ENCODE measurements at places on chromosomes 4 and X. TPM values are rescaled to one million over a fixed set of nuclear protein-coding genes. Genes with fewer than 3 reads are reported as not detected.

DNA sequence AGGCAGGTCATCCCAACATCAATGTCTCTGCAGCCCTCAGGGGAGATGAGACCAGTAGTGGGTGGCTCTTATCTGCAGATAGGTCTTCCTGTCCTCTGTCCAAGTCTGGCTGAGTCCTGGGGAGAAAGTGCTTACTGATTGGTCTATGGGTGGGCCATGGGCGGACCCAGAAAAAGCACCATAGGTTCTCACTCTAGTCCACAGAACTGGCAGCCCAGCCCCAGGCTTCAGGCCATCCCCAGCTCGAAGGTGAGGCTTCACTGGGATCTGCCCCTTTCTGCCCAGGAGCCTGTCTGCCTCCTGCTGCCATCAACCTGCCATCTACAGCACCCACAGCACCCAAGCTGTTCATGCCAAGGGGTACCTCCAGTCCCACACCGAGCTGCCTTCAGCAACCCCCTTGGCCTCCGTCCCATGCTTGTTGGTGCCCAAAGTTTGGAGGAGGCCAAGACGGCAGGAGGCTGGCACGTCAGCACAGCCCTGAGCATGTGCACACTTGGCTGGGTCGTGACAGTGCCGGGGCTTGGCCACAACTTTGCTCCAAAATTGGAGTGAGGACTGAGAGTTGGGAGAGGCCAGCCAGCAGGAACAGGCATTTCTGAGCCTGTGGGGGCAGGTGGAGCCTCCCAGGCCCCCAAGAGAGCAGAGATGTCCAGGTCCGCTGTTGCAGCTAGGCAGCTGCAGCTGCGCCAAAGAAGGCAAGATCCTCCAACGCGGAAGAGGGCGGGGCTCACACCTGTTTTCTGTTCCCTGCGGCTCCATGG is 99.6 kb downstream of the IQCM start:
- no peak for DNase-seq

GRCh38 chrX:39196192-39197102 is 395.2 kb downstream of the MID1IP1 start:
- DNase-seq, result no peak

GRCh38 chr4:57091657-57092162 is 18.5 kb downstream of the IGFBP7 start:
- DNase-seq, result no peak

DNA sequence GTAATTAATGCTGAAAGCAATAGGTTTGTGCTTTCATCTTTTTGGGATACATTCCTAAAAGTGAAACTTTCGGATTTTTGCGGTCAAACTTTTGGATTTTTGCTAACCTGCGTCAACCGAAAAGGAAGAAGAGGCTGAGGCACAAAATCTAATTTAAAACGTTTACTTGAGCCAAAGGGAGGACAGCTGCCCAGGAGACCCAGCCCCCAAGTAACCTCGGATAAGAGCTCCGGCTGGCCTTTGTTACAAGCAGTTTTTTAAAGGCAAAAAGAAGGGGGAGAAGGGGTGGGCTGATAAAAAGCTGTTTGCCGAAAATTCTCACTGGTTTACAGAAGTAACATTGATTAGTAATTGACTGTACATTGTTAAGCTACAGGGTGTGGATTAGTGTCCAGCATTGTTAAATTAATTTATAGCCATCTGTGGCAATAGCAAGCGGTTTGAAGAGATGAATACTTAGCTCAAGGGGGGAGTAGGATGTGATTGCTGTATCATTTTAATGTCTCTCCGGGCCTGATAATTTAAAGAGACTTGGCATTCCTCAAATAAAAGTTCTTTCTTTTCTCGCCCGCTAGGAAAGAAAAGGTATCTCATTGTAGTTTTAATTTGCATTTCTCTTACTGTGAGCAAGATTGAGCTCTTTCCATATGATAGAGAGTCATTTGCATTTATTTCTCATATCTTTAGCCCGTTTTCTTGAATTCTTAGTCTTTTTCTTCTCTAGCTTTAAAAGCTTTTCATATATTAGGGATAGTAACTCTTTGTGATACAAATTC is 59.1 kb upstream of the USP9X start:
- no peak for DNase-seq

DNA sequence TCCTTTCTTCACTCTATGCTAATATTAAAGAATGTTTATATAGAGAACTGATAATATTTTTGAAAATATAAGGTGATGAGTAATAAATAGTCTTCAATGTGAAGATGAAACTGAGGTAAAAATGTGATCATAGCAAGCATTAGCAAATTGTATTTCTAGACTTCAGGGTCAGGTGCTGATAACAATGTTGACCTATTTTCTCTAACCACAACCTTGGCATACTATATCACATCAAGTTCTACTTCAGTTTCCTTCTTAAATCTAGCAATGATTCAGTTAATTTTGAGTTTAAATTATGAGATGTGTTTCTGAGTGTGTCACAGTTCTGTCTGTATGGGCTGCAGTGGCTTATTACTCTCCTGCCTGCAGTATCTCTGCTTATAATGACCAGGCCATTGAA is 209.4 kb downstream of the RAPGEF2 start:
- DNase-seq, result no peak

DNA sequence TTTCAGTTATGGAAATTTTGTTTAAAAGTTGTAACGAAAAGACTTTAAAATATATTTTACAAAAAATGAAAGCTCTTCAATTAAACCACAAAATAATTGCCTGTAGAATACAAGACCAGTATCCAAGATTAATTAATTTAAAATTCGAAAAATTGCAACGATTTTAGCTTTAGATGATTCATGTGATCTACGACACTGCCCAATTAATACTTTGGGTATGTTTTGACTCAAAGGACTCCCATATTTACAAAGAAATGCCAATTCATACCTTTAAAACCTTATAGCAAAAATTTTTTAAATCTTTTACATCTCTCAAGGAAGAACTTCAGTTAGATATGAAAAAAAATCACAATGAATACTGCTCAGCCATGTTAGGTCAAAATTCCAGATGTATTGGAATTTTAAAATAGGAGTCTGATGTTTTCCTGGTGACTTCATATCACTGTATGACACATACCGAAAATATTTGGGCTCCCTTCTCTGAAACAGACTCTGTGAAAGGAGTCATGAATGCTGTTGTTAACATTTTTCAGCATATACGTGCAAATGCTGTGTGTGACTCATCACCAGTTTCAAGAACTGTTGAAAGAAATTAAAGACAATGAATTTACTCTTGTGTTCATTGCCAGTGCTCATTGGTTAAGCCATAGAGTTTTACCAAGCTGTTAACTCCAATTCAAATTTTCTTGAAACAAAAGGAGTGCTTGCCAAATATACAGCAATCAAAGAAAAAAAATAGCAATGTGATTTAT is 13.8 kb upstream of the SMS start:
- DNase-seq, result no peak

Gene KCTD8
- 0.22 TPM for total RNA-seq
